ENCODE measurements at places on chromosomes 3 and 15. TPM values are rescaled to one million over a fixed set of nuclear protein-coding genes. Genes with fewer than 3 reads are reported as not detected.

CASR gene
- total RNA-seq: not detected

GRCh38 chr15:78921517-78921916 is 23.3 kb downstream of the CTSH start:
- no peak overlapping the region for H3K27ac ChIP-seq
- peaks cover 2% of the 10 kb centered on the region for H3K4me1 ChIP-seq
- H3K36me3 ChIP-seq: peaks cover 8% of the 10 kb centered on the region

DNA sequence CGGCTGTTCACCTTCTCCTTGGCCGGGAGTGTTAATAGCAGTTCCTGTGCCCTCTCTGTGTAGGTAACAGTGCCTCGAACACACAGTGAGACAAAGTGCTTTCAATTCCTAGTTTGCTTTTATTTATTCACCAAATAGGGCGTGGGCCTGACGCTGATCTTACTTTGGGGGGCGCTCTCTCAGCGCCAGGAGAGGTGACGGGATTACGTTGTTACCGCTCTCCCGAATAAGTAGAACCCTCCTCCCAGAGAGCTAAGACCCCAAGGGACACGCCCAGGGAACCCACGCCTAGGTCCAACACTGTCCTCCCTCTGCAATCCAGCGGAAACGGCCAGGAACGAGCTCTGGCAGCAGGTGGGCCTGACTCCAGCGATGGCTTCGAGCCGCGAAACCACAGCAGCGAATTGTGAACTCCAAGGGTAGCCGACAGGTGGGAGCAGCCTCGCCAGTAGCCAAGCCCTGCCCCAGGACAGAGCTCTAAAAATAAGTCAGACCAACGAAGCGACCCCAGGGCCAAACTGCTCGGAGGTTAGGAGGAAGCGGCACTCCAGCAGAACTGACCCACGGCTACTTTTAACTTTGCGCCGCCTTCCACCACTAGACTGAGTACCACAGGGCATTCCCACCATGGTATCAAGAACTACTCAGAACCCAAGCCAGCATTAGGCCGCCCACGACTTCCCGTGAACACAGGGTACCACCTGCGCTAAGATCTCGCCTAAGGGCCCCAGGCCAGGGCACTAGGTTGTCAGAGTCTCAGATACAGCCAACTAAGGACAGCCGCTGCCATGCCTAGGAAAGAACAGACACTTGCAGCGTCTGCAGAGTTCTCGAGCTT is 1.6 kb upstream of the SIN3A start:
- H3K27me3 ChIP-seq: no peaks in the 10 kb centered on the region
- H3K4me3 ChIP-seq: peak overlapping the region; percentile 95
- H3K27ac ChIP-seq: peak overlapping the region; percentile 99
- H3K4me1 ChIP-seq: peaks cover 22% of the 10 kb centered on the region
- peaks cover 2% of the 10 kb centered on the region for H3K36me3 ChIP-seq

GRCh38 chr3:13075318-13075717 is 2.1 kb upstream of the IQSEC1 start:
- H3K27ac ChIP-seq: no peak overlapping the region
- peaks cover 21% of the 10 kb centered on the region for H3K27me3 ChIP-seq
- peaks cover 40% of the 10 kb centered on the region for H3K4me1 ChIP-seq
- H3K36me3 ChIP-seq: peaks cover 2% of the 10 kb centered on the region
- no peak overlapping the region for H3K4me3 ChIP-seq
- DNase-seq: no peak

TGM4 gene
- not detected for total RNA-seq

DNA sequence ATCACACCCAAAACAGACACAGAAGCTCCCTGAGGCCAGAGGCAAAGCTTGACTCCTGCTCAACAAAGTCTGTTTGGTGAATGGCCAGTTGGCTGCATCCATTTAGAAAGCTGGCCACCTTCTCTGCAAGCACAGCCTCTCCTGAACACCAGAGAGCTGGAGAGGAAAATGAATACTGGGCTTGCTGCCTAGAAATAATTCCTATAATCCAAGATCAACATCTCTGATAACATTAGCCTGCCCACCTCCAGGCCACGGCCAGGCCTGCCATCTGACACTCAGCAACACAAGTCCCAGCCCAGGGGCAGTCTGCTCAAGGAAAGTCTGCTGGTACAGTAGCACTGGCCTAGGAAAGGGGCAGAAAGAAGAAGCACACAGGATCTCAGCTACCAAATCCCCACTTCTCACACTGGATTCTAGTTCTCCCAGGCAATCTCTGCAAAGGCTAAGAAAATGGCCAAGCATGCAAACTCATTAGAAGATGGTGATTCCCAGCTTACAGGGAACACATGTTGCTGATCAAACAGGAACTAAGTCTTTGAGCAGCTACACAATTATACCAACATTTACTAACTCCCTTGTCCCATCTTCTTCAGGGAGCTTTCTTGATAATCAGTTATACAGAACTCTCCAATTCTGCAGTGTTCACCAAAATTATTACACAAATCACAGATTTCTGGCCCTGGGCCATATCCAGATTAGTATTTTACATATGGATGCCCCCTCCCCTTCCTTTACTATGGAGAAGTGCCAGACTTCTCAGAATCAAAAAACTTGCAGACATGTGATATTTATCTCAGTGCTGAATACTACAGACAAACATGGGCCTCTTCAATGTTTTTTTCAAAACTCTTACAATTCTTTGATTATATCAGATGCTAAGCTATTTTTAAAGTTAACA is 9.9 kb downstream of the TBC1D2B start:
- peak overlapping the region; percentile 85 for H3K4me3 ChIP-seq
- peaks cover 56% of the 10 kb centered on the region for H3K4me1 ChIP-seq
- no peaks in the 10 kb centered on the region for H3K27me3 ChIP-seq
- H3K36me3 ChIP-seq: peaks cover 5% of the 10 kb centered on the region
- DNase-seq: no peak
- peak overlapping the region; percentile 96 for H3K27ac ChIP-seq

GRCh38 chr3:129118745-129119144 is 2.9 kb downstream of the RAB43 start:
- DNase-seq: no peak
- peak overlapping the region; percentile 93 for H3K4me3 ChIP-seq
- peak overlapping the region; percentile 98 for H3K27ac ChIP-seq
- no peaks in the 10 kb centered on the region for H3K27me3 ChIP-seq
- H3K36me3 ChIP-seq: peaks cover 45% of the 10 kb centered on the region
- peaks cover 54% of the 10 kb centered on the region for H3K4me1 ChIP-seq

FYCO1 gene
- total RNA-seq: 37.9 TPM

DNA sequence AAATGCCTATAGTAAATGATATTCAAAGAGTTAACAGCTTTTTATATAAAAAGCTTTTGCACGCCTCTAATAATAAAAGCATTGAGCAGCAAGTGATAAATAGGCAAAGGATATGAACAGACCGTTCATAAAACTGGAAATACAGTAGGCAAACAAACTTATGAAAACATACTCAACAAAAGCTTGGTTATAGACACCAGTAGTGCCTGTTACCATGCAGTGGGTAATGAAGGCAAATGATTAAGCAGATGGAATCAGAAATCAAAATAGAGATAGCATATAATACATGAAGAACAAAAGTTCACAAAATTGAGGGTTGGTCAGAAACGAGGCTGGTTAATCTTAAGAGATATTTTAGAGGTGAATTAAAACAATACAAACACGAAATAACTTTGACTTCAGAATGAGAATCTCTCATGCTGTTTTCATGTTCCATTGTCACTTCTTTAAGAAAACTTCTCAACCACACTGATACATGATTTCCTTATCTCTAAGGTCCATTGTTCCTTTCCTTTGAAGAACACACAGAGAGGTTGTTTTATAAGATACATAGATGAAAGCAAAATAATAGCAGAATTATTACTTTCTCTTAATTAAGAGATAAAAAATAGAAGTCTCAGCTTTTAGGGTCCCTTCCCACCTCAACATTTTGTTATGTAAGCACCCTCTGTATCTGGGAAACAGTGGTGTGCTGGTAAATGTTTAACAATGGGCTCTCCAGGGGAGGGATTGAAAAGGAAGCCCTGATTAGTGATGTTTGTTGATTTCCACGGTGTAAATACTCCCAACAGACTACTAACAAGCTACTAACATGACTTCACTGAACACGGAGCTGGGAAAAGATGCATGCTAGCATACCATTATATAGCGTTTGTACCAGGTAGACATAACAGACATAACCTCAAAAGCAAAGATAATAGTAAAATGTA is 12.6 kb downstream of the RASGRP1 start:
- H3K27ac ChIP-seq: peak overlapping the region; percentile 69
- no peak for DNase-seq
- peaks cover 70% of the 10 kb centered on the region for H3K36me3 ChIP-seq
- peak overlapping the region; percentile 47 for H3K4me3 ChIP-seq
- H3K27me3 ChIP-seq: no peaks in the 10 kb centered on the region

GRCh38 chr15:60913900-60914299 is 315.2 kb downstream of the RORA start:
- DNase-seq: no peak
- peaks cover 6% of the 10 kb centered on the region for H3K4me1 ChIP-seq
- no peaks in the 10 kb centered on the region for H3K36me3 ChIP-seq
- peaks cover 9% of the 10 kb centered on the region for H3K27me3 ChIP-seq
- no peak overlapping the region for H3K27ac ChIP-seq
- H3K4me3 ChIP-seq: no peak overlapping the region

EFCC1 gene
- total RNA-seq: 0.23 TPM

- H3K4me3 ChIP-seq: peak overlapping the region; percentile 39
- H3K27me3 ChIP-seq: peaks cover 11% of the 10 kb centered on the region
- H3K36me3 ChIP-seq: peaks cover 2% of the 10 kb centered on the region
- H3K27ac ChIP-seq: no peak overlapping the region
- DNase-seq: no peak
- H3K4me1 ChIP-seq: peaks cover 13% of the 10 kb centered on the region
Observed at GRCh38 chr3:9916346-9916733, 558 bp upstream of the IL17RC start.

CLK3 gene
- 134 TPM for total RNA-seq

- H3K36me3 ChIP-seq: no peaks in the 10 kb centered on the region
- H3K4me1 ChIP-seq: peaks cover 12% of the 10 kb centered on the region
- no peak overlapping the region for H3K4me3 ChIP-seq
- peaks cover 71% of the 10 kb centered on the region for H3K27me3 ChIP-seq
Observed at GRCh38 chr3:154119951-154120350, 1.2 kb upstream of the ARHGEF26 start.

DNA sequence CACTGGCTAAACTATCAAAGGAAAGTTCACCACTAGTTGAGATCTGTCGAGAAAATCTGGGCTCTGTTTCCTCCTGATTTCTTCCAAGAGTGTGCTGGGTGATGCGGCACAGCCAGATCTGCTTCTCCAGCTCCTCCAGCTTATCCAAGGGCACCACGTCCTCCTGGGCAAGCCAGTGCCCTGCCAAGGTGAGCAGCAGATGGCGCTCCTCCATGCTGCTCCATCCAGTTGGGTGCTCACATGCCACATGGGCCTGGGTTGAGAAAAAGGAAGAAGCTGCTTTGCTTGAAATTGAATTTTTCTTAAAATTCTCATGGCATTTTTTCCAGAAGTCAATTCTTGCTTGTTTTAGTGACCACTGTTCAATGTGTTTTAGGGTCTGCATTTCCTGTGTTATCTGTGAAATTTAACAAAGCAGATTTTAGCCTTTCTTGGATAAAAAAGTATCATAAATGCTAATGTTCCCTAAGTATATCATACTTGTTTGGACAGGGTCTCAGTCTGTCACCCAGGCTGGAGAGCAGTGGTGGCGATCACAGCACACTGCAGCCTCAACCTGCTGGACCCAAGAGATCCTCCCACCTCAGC is 47.3 kb downstream of the EIF3J start:
- peaks cover 3% of the 10 kb centered on the region for H3K4me1 ChIP-seq
- H3K27ac ChIP-seq: no peak overlapping the region
- no peaks in the 10 kb centered on the region for H3K27me3 ChIP-seq
- peak; percentile 57 for DNase-seq

- H3K27me3 ChIP-seq: peaks cover 7% of the 10 kb centered on the region
- H3K36me3 ChIP-seq: no peaks in the 10 kb centered on the region
- H3K27ac ChIP-seq: no peak overlapping the region
- H3K4me3 ChIP-seq: no peak overlapping the region
- H3K4me1 ChIP-seq: no peaks in the 10 kb centered on the region
Observed at GRCh38 chr3:64259636-64260035, 34.4 kb upstream of the PRICKLE2 start.

CHRNA5 gene
- total RNA-seq: 2.2 TPM

- peaks cover 19% of the 10 kb centered on the region for H3K4me1 ChIP-seq
- peaks cover 11% of the 10 kb centered on the region for H3K36me3 ChIP-seq
- peak overlapping the region; percentile 96 for H3K4me3 ChIP-seq
- peaks cover 6% of the 10 kb centered on the region for H3K27me3 ChIP-seq
- DNase-seq: no peak
- H3K27ac ChIP-seq: peak overlapping the region; percentile 39
Observed at GRCh38 chr15:30824518-30825195, 79.1 kb upstream of the FAN1 start.

GRCh38 chr15:61158504-61159407 is 70.3 kb downstream of the RORA start:
- H3K4me3 ChIP-seq: no peak overlapping the region
- H3K4me1 ChIP-seq: no peaks in the 10 kb centered on the region
- no peaks in the 10 kb centered on the region for H3K36me3 ChIP-seq

DNA sequence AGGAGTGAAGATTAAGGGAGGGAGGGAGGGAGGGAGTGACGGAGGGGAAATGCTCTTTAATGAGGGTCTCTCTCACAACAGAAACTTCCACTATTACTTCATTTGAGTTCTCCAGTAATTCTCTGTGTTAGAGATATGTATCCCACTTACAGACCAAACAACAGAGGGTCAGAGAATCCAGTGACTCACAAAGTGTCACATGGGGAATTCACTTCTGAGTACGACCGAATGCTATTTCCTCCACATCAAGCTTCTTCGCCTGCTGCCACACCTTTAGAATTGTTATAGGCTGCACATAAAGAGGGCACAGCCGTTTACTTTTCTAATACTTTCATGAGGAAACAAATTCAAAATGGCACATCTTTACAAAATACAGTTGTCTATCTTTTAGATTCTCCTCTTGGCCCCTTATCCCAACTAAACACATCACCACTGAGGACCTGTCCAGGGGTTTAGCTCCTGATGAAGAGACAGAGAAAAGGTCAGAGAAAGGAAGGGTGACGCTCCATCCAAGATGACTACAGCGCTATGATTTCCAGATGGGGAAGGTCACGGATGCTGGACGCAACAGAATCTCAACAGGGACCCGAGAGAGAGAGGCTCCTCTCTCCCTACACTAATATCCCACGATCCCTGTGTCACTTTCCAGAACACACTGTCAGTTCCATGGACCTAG is 119.0 kb downstream of the XXYLT1 start:
- no peaks in the 10 kb centered on the region for H3K27me3 ChIP-seq
- H3K4me3 ChIP-seq: no peak overlapping the region
- H3K36me3 ChIP-seq: peaks cover 5% of the 10 kb centered on the region
- no peak for DNase-seq
- H3K27ac ChIP-seq: no peak overlapping the region

GRCh38 chr3:57151021-57151449 is 14.1 kb downstream of the IL17RD start:
- no peaks in the 10 kb centered on the region for H3K4me1 ChIP-seq
- H3K36me3 ChIP-seq: no peaks in the 10 kb centered on the region
- no peak overlapping the region for H3K4me3 ChIP-seq
- DNase-seq: no peak

GRCh38 chr3:106811376-106811775 is 565.9 kb upstream of the CCDC54 start:
- H3K27ac ChIP-seq: no peak overlapping the region
- no peak overlapping the region for H3K4me3 ChIP-seq
- H3K27me3 ChIP-seq: no peaks in the 10 kb centered on the region
- no peaks in the 10 kb centered on the region for H3K36me3 ChIP-seq

Measured in activated naive CD8-positive, alpha-beta T cell treated with anti-CD3 and anti-CD28 coated beads, Interleukin-2, amount 10 ng/mL, durations not matched to agents 7 days and 5 days (primary cell).